NCI-H146 (cell line): ENCODE measurements at places on chromosomes 3 and 15.

- no peak for DNase-seq
Measured at GRCh38 chr3:141379250-141379966, 11.1 kb downstream of the ZBTB38 start.

GRCh38 chr15:31856581-31856980, 173.7 kb upstream of the CHRNA7 start:
- no peak for DNase-seq

GRCh38 chr3:48962939-48963338, 27.1 kb upstream of the P4HTM start:
- DNase-seq, result no peak

DNA sequence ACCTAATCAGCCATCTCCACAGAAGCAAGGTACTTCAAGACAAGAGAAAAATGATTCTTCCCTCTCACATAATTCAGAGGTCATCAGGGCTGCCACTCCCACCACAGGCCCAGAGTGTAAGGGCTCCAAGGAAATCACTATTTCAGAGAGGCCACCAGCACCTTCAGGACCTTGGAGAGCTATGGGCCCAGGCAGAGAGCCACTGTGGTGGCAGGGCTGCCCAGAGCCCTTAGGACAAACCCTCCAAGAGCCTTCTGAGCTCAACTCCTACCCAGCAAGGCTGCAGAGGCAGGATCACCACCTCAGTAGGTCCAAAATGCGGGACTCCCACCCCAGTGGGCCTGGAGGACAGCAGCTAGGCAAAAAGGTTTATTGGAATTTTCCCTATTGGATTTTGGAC, 17.9 kb upstream of the FAN1 start:
- DNase-seq, result no peak

GRCh38 chr15:68300115-68300940, 22.8 kb downstream of the FEM1B start:
- DNase-seq, result no peak

DNA sequence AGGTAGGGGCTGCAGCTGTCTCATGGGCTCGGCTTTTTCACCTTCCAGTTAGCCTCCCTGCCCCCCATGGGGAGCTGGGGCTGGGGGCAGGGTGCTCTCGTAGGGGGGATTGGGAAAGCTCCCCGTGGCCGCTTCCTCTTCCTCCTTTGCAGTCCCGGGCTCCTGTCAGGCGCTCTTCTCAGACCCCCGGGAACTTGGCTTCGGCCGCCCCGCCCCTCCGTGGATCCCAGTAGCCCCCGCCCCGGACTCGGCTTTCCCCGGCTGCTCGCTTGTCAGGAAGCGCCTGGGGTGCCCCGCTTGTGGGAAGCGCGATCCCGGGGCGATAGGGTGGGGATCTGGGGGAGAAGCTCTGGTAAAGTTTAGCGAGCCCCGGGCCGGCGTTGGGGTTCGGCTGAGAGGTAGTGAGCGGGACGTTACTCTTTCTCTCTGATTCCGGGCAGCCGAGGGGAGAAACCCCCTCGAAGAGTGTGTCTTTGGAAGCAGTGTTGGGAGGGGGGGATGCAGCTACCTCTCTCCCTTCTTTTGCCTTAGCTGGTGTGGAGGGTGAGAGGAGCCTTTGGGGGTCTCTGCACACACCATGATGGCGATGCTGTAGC, 611 bp downstream of the PIAS1 start:
- peak; percentile 65 for DNase-seq

DNA sequence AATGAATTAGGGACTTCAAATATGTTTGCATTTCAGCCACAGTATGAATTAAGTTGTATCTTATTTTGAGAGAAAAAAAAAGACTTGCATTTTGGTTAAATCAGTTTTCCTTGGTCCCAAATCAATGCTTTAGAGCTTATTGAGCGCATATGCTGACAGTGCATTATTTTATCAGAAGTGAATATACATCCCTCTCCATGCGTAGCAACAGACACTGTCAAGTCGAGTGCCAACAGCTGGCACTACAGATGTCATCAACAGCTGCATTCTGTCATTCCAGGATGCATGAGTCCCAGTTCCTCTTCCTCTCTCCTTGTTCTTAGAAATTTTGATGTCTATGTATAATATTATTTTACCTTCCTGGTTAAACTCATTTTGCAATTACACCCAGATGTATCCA, 156.1 kb upstream of the FOXB1 start:
- DNase-seq, result no peak

- no peak for DNase-seq
Measured at GRCh38 chr3:94643400-94643799, 580.5 kb downstream of the NSUN3 start.

DNA sequence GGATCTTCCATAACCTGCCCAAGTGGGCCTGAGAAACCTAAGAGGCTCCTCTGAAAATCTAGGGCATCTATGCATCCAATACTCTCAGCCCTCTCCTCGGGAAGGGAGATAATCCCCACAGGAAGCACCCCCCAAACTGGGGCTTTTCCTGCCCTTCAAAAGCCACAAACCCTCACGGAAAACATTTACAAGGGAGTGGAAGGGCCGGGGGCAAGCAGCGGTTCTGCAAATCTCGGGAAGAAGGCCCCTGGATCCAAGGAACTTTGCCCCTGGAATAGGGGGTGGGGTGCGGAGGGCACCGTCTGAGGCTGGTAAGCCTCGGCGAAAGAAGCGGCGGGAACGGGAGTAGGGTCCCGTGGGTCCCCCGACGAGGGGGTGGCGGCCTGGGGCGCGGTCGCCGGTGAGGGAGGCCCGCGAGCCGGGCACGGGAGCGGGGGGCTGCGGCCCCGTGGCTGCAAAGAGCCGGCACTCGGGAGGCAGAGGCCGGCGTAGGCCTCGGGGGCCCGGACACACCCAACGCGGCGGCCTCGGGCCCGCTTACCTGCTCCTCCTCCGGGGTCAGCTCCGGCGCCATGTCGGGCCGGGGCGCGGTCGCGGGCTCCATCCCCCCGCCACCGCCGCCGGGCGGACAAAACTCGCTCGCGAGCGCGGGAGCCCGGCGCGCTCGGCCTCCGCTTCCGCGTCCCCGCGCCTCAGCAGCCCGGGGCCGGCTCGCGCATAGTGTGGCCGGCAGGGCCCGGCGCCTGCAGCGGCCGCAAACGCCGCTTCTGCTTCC, 755 bp downstream of the PTPN9 start:
- DNase-seq, result peak; percentile 30

GRCh38 chr15:57910672-57911071, 154.8 kb downstream of the ALDH1A2 start:
- no peak for DNase-seq
